Stimulated activated CD4-positive, alpha-beta T cell treated with anti-CD3 and anti-CD28 coated beads, Interleukin-12 subunit alpha, Interleukin-12 subunit beta, amount 100 ng/mL, for 48 hours (primary cell): ENCODE measurements at places on chromosomes 5 and 9.

- DNase-seq = no peak
Measured at GRCh38 chr9:130869250-130869649, 27.4 kb downstream of the QRFP start.

DNA sequence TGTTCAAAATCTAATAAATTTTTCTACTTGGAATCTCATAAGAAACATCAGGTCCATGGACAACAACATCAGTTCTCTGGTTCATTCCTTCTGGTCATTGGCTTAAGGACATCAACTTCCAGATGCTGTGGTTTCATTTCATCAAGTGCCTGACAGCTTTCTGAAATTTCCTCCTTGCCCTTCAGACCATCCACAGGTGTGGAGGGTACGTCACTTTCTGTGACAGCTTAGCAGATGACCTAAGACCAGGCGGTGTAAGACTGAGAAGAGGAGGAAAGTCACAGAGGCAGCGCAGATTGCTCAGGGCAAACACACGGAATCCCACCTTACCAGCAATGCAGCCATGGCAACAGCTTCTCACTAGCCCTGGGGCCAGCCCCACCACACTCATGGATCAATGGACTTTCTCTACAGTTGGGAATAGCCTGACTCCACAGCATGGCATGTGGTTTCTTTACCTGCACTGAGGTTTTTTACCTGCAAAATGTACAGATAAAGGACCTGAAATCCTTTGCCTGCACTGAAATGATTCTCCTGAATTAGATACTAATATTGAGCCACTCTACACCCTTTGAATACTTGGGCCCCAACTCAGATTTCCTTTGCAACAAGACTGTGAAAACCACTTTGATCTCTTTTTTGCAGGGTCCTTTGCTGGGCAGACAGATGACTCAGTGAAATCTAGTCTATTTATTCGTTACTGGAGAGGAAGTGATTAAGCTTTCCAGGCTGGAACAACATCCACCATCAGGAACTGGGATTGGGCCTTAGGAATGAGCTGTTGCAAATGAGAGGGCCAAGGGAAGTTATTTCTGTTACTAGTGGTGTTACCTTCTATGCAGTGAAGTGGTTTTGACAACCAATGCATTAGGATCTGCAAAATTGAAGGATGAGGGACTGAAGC, 26.9 kb downstream of the TICAM2 start:
- DNase-seq = no peak

DNA sequence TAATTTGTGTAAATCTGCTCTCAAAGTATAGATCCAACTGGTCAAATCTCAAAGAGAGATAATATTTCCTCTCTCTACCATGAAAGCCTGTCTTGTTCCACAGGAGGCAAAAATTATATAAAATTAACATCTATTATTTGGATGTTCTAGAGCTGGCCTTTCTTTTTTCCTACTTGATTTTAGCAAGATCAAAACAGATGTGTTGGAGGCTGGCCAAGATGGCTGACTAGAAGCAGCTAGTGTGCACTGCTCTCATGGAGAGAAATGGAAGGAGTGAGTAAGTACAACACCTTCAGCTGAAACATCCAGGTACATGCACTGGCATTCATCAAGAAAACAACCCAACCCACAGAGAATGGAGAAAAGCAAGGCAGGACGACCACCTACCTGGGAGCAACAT, 298.6 kb upstream of the SLC24A2 start:
- DNase-seq = no peak

- no peak for DNase-seq
Measured at GRCh38 chr5:151063142-151063989, 17.5 kb downstream of the TNIP1 start.

DNA sequence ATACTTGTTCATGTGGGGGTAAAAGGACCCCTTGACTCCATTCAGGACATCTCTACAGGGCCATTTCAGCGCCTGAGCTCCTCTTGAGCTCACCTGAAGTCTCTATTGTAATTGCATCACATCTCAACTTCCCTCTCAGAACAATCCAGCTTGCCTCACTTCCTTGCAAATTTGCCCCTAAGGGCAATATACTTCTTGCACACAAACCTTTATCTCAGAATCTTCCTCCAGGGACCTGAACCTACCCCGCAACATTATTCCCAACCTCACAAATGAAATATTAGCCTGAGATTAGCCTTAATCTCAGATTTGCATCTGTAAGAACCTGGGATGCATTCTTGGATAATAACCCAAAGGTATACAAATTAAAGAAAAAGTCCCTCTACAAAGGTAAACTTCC, 159.2 kb downstream of the DRD1 start:
- no peak for DNase-seq

- no peak for DNase-seq
Measured at GRCh38 chr9:75046725-75047345, 18.7 kb upstream of the CARNMT1 start.

GRCh38 chr9:86163503-86163902, 64.1 kb upstream of the GOLM1 start:
- DNase-seq = no peak

GRCh38 chr9:68805890-68806517, 101.0 kb downstream of the PIP5K1B start:
- DNase-seq = no peak

GRCh38 chr5:158234323-158235158, 375.6 kb upstream of the CLINT1 start:
- no peak for DNase-seq

DNA sequence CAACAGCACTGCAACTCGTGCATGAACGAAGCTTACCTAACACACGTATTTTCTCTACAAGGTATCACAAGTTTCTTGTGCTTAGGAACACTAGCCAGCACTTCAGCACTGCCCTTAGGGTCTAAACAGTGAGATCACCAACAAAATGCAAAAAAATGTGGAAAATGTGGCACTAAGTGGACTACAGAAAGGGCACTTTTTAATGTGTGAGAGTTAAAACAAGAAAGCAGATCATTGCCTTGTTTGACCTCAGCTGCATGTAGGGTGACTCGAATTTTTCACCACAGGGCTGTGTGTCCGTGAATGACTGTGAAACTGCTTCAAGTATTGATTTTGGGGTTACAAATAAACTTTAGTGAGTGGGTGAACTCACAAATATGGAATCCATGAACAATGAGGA, 90.5 kb downstream of the MARCHF3 start:
- no peak for DNase-seq

DNA sequence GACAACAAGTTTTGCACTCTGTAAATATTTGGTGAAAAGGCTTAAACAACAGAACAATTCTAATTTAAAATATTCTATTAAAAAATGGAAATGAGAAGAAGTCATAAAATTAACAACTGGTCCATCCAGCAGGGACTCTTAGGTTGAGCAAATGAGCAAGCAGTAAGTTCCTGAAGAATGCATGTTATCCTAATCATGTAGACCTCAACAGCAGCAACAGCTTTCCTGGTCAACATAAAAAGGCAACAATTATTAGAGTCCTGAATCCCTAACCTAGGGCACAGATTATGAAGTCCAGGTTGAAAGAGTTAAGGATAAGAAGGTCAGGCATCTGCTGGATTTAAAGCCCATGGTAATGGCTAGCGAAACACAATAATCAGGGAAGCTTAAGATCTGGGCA, 120.9 kb downstream of the SSBP2 start:
- no peak for DNase-seq

DNA sequence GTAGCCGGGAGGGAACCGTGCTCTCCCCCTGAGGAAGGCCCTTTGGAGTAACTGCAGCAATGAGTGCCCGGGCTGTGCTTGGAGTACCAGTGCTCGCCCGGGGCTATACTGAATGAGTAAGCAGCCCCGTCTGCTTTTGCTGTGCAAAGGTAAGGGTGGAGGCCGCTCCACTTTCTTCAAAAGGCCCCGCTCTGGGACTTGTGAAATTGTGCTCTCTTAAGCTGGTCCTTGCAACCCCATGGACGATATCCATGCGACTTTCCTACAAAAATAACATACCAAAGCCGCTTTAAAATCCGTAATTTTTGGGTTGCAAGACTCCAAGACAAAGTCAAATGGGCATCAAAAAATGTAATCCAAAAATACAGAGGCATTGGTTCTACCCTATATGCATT, 578 bp upstream of the TNFAIP8 start:
- DNase-seq = peak; percentile 51

DNA sequence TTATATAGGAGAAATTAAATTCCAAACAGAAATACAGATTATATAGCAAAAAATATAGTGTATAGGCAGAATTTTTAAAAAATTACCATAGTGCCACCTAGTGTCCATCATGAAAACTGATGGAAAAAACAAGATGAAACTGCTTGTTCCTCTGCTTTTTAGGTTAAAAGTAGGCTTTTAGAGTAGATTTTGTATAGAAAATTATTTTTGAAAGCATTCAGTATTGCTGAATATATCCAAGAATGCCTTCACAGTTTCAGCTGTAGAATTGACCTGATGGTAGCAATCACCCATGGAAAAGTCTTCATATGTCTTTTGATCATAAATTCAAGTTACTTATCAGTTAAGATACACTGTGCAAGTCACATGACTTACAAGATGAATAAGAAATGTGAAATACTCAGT, 19.7 kb downstream of the RIOK2 start:
- DNase-seq = no peak

DNA sequence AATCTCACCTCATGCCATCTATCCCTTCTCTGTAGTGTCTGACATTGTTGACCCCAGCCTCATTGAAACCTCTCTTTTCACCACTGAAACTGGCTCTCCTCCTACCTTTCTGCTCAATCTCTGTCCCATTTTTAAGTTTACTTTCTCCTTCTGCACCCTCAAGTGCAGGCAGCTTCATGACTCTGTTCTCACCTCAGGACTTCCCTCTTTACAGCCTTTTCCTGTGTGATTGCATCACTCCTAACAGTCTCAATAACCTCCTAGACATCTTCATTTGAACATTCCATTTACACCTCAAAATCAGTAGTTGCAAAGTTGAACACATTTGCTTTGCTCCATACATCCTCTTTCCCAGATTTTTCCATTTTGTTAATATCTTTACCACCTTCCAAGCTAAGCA, 172.1 kb downstream of the RASEF start:
- no peak for DNase-seq

GRCh38 chr9:126365780-126366179, 39.2 kb downstream of the MVB12B start:
- DNase-seq = no peak

GRCh38 chr9:82108941-82109340, 120.4 kb downstream of the SPATA31D1 start:
- no peak for DNase-seq

- no peak for DNase-seq
Measured at GRCh38 chr5:98825582-98826375, 52.3 kb downstream of the RGMB start.

DNA sequence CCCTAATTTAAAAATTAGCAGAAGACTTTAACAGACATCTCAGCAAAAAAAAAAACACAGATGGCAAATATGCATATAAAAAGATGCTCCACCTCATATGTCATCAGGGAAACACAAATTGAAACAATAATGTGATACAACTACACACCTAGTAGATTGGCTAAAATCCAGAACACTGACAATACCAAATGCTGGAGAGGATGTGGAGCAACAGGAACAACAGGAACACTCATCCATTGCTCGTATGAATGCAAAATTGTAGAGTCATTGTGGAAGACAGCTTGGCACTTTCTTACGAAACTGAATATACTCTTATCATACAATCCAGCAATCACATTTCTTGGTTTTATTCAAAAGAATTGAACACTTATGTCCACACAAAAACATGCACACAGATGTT, 22.1 kb downstream of the MCIDAS start:
- DNase-seq = no peak

GRCh38 chr5:152650413-152650812, 245.3 kb upstream of the NMUR2 start:
- no peak for DNase-seq

GRCh38 chr9:127358023-127358535, 38.9 kb upstream of the SLC2A8 start:
- no peak for DNase-seq

DNA sequence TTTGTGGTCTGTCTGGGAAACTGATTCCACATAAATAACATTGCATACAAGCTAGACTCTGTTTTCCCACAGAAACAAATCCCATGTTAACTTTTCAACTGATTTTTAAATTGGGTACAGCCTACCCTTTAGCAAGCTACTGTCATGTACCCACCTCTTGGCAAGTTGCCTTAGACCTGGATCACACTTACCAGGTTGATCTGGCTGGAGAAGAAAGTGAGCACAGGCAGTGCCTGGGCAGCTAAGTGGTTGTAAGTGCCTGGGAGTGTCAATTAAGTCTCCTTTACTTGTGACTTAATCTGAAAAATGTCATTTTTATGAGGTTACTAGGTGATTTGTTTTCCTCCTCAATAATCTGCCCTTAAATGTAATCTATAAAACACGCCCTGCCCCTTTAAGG, 336.4 kb downstream of the ARL15 start:
- DNase-seq = no peak

DNA sequence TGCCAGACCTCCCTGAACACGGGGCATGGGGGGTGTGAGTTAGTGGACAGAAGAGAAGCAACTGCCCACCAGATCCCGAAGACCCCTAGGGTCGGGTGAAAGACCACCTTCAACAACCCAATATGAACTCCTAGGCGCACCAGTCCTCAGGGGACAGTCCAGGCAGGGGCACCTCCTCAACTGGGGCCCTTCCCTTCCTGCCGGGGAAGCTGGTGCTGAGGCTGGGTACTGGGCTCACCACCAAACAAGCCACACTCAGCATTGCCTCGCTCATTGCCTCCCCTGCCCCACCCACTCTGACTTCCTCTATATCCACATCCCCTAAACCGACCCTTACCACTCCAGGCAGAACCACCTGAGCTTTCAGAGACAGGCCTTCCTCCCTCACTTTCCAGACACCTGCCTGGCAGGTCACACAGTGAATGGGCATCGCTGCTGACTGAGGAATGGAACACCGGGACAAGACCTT, 42.5 kb downstream of the SEMA4D start:
- DNase-seq = no peak

GRCh38 chr9:116774421-116775180, 87.5 kb downstream of the TRIM32 start:
- DNase-seq = no peak

- no peak for DNase-seq
Measured at GRCh38 chr9:215631-216155, 1.0 kb downstream of the DOCK8 start.

DNA sequence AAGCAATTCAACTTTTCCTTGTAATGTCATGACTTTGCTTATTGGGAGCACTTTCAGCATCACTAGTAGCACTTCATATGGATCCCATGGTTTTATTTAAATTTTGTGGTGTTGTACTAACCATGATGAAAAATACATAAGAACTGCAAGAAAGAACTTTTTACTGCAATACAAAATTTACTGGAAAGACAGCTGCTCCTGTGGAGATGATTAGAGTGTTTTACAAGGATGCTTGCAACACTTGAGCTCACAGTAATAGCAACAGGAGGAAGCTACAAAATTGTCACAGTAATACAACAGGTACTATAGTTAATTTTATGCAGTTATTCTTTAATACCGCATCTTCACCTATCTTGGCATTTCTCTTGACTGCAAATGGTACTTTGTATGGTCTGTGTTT, 158.3 kb upstream of the TSLP start:
- no peak for DNase-seq

GRCh38 chr5:65938256-65938655, 11.9 kb downstream of the ERBIN start:
- no peak for DNase-seq

- no peak for DNase-seq
Measured at GRCh38 chr5:147803926-147804325, 21.4 kb upstream of the JAKMIP2 start.

GRCh38 chr5:168836603-168837231, 257.5 kb upstream of the PANK3 start:
- no peak for DNase-seq
